ENCODE measurements at places on chromosomes 2 and 18.

DNA sequence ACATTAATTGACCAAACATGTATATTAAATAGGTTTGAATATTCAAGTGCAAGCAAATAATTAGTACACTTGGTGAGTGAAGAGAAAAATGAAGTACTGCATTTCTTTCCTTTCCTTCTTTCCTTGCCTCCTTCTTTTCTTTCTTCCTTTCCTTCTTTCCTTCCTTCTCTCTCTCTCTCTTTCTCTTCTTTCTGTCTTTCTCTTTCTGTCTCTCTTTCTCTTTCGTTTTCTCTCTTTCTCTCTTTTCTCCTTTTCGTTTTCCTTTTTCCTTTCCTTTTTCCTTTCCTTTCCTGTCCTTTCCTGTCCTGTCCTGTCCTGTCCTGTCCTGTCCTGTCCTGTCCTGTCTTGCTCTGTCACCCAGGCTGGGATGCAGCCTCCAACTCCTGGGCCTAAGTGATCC lies 119.6 kb downstream of the SH3RF3 start:
- no peak for DNase-seq

GRCh38 chr18:78960709-78961108 lies 18.9 kb upstream of the SALL3 start:
- no peak for DNase-seq

DNA sequence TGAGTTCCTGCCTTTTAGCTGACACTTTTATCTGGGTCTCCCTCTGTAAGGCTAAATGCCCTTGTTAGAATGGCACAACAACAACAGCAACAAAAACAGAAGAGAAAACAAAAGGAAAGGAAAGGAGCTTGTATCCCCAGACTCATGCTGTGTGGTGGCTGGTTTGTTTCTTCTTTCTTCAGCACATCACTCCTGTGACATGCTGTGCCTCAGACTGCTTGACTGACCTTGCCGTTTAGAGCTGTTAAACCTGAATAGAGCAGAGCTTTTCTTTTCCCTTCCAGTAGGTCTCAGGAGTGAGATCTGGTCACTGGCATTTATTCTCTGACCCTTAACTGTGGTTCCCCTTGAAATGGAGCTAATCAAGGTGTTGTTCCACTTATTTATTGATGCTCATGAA lies 18.9 kb downstream of the GALNT13 start:
- no peak for DNase-seq

GRCh38 chr2:217054791-217055190 lies 194.9 kb upstream of the TNP1 start:
- DNase-seq: no peak

DNA sequence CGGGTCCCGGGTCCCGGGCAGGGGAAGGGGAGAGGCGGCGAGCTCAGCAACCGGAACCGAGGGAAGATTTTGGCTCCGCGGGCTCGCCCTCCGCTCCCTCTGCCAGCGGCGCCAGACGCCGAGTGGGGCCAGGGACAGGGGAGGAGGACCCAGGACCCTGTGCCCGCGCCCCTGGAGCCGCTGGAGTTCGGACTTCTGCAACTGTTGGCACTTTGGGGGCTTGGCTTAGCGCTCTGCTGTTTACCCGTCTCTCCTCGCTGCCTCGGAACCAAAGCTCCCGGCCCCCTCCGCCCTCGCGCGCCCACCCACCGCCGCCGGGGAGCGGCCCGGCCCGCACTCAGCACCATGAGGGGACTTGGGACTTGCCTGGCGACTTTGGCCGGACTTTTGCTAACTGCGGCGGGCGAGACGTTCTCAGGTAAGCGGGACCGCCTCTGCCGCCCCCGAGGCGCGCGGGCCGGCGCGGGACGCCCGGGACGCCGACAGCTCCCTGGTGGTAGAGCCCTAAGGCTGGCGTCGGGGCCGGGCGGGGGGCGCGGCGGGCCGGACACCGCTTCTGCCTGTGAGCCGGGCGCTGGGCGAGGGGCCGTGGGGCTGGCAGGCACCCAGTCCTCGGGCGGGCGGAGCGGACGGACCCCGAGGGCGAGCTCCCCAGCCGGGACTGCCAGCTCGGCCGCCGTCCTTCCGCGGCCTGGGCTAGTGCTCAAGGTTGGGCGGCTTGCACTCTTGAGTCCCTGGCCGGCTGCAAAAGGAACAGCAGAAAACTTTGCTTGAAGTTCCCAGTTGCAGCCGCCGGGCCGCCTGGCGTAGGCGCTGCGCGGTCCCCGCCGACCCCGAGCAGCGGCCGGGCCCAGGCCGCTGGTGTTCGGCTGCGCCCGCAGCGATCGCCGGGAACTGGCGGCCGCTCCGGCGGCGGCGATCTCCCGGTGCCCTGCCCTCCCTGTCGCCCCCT lies 634 bp downstream of the PTPRM start:
- peak; percentile 81 for DNase-seq

- peak; percentile 81 for DNase-seq
Observed at GRCh38 chr2:216083464-216084281, 2.0 kb downstream of the TMEM169 start.

GRCh38 chr2:205687641-205687956 lies 5.3 kb downstream of the NRP2 start:
- DNase-seq: no peak

- no peak for DNase-seq
Observed at GRCh38 chr2:68700560-68700959, 34.1 kb upstream of the ARHGAP25 start.

Data from ecto neural progenitor cell (in vitro differentiated cells).